Keratinocyte (primary cell): ENCODE measurements at places on chromosomes 1 and 21. TPM values are rescaled to one million over a fixed set of nuclear protein-coding genes. Genes with fewer than 3 reads are reported as not detected.

GBP1 gene
- 12.0 to 36.5 TPM (median 22.7 TPM) in 3 replicates for polyA plus RNA-seq

- peaks cover 32% of the 10 kb centered on the region for H3K4me1 ChIP-seq
- H3K4me3 ChIP-seq: no peak overlapping the region
- H3K36me3 ChIP-seq: no peaks in the 10 kb centered on the region
Measured at GRCh38 chr1:150529017-150529416, 13.5 kb downstream of the FALEC start.

GRCh38 chr1:227192163-227192562 is 126.1 kb downstream of the CDC42BPA start:
- no peaks in the 10 kb centered on the region for H3K36me3 ChIP-seq
- peak overlapping the region; percentile 32 for H3K27ac ChIP-seq
- DNase-seq: peak; percentile 25

DNA sequence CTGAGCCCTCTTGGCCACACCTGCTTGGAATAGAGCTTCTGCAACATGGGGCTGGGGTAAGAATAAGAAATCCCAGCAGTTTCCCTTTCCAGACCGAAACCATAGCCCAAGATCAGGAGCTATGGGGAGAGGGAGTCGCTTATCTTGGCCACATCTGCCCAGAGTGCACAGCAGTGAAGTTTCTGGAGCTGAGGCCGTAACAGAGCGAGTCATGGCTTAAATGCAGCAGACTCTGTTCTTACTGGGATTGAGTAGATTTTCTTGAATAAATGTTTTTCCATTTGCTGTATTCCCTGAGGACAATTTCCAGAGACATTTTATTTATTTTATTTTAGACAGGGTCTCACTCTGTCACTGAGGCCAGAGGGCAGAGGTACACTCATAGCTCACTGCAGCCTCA is 33.5 kb downstream of the CFAP57 start:
- no peaks in the 10 kb centered on the region for H3K36me3 ChIP-seq
- DNase-seq: no peak
- peaks cover 31% of the 10 kb centered on the region for H3K4me1 ChIP-seq
- H3K27ac ChIP-seq: peak overlapping the region; percentile 91
- H3K27me3 ChIP-seq: no peaks in the 10 kb centered on the region

- H3K4me3 ChIP-seq: no peak overlapping the region
- H3K27ac ChIP-seq: no peak overlapping the region
- DNase-seq: no peak
- H3K36me3 ChIP-seq: no peaks in the 10 kb centered on the region
- H3K4me1 ChIP-seq: no peaks in the 10 kb centered on the region
- no peaks in the 10 kb centered on the region for H3K27me3 ChIP-seq
Measured at GRCh38 chr1:216119600-216119999, 303.6 kb downstream of the USH2A start.

ABCA4 gene
- 0.02 to 0.09 TPM (median 0.04 TPM) in 3 replicates for polyA plus RNA-seq

DNA sequence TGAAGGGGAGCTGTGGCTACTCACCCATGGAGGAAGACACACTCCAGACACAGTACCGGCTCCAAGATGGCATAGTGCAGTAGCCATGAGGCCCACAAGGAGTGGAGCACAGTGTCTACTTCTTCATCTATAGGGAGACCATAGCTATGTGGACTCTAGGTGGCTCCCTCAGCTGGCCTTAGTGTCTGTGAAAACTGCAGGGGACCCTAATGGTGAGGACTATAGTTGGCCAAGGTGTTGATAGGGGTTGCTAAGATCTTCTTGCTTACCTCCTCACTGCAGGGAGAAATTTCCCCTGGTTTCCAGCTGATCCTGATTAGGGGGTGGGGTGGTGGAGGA is 58.9 kb downstream of the DIPK1A start:
- no peak for DNase-seq
- H3K4me1 ChIP-seq: peaks cover 3% of the 10 kb centered on the region
- H3K27me3 ChIP-seq: no peaks in the 10 kb centered on the region
- no peaks in the 10 kb centered on the region for H3K36me3 ChIP-seq
- H3K4me3 ChIP-seq: no peak overlapping the region
- no peak overlapping the region for H3K27ac ChIP-seq

NUDT4B gene
- polyA plus RNA-seq: 8.7 to 20.7 TPM (median 12.0 TPM) in 3 replicates

PTPRC gene
- polyA plus RNA-seq: 0.37 TPM in 1 of 3 replicates, not detected in the others

DNA sequence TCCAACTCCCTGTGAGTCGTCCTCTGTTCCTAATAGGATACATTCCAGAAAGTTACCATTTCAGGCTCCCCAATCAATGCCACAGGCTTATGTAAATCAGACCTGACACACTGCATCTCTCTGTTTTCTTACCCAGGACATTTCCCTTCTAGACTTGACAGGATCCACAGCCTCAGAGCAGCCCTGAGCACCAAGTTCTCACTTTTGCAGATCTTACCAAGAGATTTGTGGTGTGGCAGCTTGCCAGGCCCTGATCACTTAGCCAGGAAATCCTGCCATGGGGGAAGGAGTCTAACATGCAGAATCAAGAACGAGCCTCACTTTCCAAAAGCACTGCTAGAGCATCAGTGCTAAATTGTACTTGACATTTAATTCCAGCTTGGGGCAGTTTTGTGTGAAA is 202.9 kb downstream of the TBX15 start:
- H3K4me1 ChIP-seq: no peaks in the 10 kb centered on the region
- H3K27me3 ChIP-seq: no peaks in the 10 kb centered on the region
- H3K27ac ChIP-seq: no peak overlapping the region
- no peak for DNase-seq

TBX19 gene
- 0.65 to 1.2 TPM (median 0.93 TPM) in 3 replicates for polyA plus RNA-seq

- H3K4me1 ChIP-seq: no peaks in the 10 kb centered on the region
- H3K27ac ChIP-seq: no peak overlapping the region
- no peak for DNase-seq
- H3K4me3 ChIP-seq: no peak overlapping the region
Measured at GRCh38 chr1:85502625-85503083, 37.7 kb upstream of the DDAH1 start.

GRCh38 chr1:76764638-76765454 is 102.4 kb upstream of the ST6GALNAC5 start:
- H3K4me1 ChIP-seq: no peaks in the 10 kb centered on the region
- no peak overlapping the region for H3K4me3 ChIP-seq
- no peak for DNase-seq
- H3K36me3 ChIP-seq: no peaks in the 10 kb centered on the region

DNA sequence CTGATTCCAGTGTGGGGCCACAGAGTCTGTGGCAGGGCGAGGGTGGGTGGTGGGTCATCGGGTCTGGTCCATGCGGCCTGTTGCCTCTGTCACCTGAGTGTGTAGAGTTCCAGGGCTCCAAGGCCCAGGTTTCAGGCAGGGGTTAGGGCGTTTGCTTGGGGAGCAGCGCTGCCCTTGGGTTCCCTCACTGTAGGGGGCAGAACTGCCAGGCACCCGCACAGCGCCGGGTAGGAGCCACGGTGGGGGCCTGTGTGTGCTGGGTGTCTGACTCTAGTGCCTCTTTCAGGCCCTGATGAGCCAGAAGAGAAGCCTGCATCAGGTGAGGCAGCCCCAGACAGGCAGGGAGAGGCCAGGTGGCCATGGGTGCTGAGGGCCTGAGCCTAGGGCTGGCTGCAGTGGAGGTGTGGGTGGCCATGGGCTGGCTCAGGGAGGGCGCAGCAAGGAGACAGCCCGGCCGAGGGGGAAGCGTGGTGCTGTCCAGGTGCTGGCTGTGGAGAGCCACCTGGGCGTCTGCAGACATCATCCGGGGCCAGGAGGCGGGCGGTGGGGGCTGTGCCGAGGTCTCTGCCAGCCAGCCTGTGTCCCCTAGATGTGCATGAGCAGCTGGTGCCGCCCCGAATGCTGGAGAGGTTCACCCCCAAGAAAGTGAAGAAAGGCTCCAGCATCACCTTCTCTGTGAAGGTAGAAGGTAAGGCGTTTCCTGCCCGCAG is 72.3 kb downstream of the TRIM11 start:
- no peaks in the 10 kb centered on the region for H3K36me3 ChIP-seq
- no peak for DNase-seq
- no peaks in the 10 kb centered on the region for H3K4me1 ChIP-seq
- no peaks in the 10 kb centered on the region for H3K27me3 ChIP-seq
- H3K27ac ChIP-seq: no peak overlapping the region
